ENCODE measurements at places on chromosomes 5 and 9. TPM values are rescaled to one million over a fixed set of nuclear protein-coding genes. Genes with fewer than 3 reads are reported as not detected.

GRCh38 chr5:423233-423565 lies 19.8 kb upstream of the EXOC3 start:
- no peak overlapping the region for H3K27ac ChIP-seq
- H3K27me3 ChIP-seq: no peaks in the 10 kb centered on the region
- H3K4me1 ChIP-seq: peaks cover 9% of the 10 kb centered on the region
- no peaks in the 10 kb centered on the region for H3K36me3 ChIP-seq
- no peak overlapping the region for H3K4me3 ChIP-seq
- DNase-seq: no peak

GPX3 gene
- not detected for total RNA-seq

- no peak overlapping the region for H3K4me3 ChIP-seq
- no peaks in the 10 kb centered on the region for H3K27me3 ChIP-seq
- H3K36me3 ChIP-seq: no peaks in the 10 kb centered on the region
- no peak overlapping the region for H3K27ac ChIP-seq
- DNase-seq: no peak
These were observed 145.7 kb downstream of the IRX1 start for GRCh38 chr5:3741374-3741770.

WWC1 gene
- total RNA-seq: not detected

DNA sequence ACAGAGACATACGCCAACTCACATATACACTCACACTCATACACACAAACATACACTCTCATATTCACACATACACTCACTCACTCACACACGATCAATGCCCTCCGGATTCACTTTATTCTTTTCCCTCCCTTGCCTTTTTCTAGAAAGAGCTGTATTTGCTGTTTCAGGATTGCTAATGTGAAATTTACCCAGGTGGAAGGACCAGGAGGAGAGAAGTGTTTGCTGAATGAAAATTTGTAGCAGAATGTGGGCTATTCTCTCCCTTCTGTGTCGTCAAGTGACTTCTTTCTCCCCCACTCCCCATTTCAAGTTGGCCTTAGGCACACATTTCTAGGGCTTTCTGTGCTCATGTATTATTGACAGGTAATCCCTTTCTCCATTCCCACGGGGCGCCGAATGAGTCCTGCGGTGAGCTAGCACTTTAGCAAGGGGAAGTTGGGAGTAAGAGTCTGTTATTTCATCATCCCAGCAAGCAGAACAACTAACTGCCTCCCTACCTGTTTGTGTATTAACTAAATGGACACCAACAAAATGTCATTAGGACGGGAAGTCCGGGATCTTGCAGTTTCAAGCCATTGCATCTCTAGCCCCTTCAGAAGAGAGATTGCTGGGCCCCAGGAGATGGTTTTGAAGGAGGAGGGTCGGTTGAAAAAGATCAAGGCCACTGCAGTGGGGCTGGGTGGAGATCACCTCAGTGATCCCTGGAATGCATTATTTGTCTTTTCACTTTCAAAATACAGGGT lies 97.1 kb upstream of the TAF11L2 start:
- H3K4me3 ChIP-seq: no peak overlapping the region
- H3K4me1 ChIP-seq: peaks cover 17% of the 10 kb centered on the region
- no peaks in the 10 kb centered on the region for H3K27me3 ChIP-seq
- H3K27ac ChIP-seq: no peak overlapping the region

DNA sequence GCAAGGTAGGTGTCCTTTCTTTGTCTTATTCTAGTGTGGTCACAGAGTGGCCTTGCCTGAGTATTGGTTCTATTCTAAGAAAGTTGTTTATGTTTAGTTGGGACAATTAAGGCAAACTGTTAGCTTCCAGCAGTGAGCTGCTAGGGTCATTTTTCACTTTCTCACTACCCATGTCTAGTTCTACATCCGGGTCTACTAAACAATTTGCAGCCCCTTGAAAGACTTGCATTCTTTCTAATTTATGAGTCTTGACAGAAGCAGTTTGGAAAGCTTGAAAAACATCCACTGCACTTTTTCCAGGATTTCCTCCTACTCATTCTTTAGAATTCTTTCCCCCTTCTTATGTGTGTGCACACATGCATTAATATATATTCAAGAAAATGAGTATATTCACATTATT lies 892.2 kb upstream of the ACO1 start:
- no peaks in the 10 kb centered on the region for H3K27me3 ChIP-seq
- H3K27ac ChIP-seq: no peak overlapping the region
- no peaks in the 10 kb centered on the region for H3K36me3 ChIP-seq
- no peaks in the 10 kb centered on the region for H3K4me1 ChIP-seq
- DNase-seq: no peak

TAS2R1 gene
- total RNA-seq: not detected

CYLC2 gene
- total RNA-seq: not detected

All from Karpas-422 (cell line).